ENCODE measurements at places on chromosomes 6 and 20.

DNA sequence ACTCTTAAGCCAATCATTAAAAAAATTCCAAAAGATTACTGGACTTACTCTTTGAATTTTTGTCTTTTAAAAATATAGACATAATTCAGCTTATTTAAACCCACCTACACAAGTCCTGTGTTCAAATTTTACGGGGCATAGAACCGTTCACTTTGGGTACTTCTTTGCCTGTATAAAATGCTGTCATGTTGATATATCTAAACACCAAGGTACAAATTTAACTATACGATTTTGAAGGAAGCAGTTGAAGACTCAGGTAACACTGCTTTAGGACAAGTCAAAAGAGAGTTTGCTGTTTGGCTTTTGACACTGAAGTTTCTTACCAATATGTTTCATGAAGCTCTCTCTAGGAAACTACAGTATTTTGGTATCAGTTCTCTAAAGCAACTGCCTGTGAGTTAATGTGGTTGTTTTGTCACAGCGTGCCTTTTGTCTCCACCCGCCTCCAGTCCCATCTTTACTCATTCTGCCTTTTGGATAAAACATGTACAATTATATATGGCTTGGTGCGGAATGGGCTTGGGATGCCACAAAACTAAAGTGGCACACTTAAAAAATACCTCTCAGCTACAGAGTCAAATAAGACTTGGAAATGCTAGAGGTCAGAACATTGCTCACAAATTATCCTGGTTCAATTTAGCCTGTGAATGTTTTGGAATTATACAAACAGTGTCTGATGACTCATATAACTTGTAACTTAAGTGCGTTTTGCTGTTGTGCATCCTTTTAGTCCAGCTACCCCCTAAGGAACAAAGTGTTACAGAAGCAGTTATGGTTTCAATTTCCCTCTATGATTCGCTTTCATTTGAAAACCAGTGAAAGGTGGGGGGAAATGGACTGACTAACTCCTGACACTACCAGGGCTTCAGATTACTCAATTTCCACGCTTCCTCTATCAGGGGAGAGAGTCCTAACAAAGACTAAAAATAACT, 38.7 kb downstream of the RGS17 start:
- no peak for DNase-seq

- no peak for DNase-seq
Measured at GRCh38 chr20:20227013-20227571, 140.8 kb upstream of the INSM1 start.

DNA sequence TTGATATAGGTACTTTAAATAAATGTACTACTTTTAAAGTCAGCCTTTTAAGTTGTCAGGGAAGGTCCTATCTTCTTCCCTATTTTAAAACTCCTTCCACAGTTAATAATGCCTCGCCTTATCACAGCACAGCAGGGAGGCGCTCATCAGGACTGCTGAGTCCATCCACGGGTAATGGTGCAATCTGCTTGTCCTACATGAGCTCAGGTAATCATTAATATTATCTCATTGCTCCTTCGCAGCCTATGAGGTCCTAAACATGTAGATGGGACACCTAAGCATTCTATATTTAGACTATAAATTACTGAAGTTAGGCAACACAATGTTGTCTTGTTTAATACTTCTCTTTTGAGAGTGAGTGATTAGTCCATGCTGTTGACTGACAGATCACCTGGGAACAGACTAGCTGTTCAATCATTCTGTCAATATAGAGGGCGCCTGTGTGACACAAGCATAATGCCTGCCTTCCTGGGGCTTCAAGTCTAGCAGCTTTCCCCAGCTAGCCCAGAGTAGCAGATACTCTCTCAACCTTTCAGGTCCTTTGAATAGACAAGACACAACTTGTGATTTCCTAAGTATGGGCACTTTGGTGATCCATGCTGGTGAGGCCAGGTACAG, 91.0 kb downstream of the FYN start:
- no peak for DNase-seq

- DNase-seq, result no peak
Measured at GRCh38 chr6:19153270-19153980, 683.7 kb upstream of the ID4 start.

DNA sequence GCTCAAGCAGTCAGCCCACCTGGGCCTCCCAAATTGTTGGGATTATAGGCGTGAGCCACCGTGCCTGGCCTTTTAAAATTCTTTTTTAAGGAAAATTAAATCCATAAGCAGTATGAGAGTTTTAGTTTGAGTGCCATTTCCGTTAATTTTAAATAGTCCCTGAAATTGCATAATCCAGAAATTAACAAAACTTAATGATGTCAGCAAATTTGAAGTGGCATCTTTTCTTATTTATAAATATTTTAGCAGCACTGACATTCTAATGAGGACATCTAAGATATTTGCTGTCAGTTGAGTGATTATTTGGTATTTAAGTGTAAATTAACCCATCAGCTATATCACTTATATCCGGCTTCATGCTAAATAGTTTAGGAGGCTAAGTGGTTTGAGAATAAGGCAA, 42.9 kb upstream of the FAM184A start:
- no peak for DNase-seq

DNA sequence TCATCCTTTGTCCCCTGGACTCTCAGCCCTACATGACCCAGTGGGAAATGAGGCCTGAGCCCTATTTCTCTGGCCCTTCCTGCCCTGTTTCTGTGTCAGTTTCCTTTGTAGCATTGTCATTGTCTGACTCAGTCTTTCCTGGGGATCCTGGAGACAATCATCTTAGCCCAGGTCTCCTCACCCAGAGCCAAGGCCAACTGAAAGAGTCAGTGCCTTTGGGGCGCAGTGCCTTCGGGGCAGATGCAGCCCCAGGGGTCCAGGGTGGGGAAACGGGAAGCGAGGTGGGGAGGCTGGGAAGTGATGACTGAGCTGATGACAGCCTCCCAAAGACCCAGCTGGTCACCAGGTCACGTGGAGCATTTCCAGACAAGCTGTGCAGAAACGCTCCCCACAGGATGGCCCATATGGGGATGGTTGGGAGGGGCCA, 93.3 kb upstream of the SULF2 start:
- DNase-seq, result no peak

DNA sequence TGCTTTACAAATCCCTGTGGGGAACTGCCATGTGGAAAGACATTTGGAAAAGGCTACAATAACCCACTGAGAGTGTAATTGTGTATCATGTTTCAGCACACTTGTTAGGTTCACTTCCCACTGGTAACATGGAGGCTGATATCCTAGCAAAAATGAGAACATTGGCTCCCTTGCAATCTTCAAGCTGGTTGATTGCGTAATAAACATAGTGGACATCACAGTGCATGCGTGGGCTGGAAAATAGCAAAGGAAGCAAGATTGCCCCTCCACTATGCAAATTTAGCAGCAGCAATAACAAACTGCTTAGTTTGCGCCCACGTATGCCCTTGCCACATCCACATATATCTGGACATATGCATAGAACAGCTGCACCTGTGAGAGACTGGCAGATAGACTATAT, 410.2 kb downstream of the MEI4 start:
- DNase-seq, result no peak

DNA sequence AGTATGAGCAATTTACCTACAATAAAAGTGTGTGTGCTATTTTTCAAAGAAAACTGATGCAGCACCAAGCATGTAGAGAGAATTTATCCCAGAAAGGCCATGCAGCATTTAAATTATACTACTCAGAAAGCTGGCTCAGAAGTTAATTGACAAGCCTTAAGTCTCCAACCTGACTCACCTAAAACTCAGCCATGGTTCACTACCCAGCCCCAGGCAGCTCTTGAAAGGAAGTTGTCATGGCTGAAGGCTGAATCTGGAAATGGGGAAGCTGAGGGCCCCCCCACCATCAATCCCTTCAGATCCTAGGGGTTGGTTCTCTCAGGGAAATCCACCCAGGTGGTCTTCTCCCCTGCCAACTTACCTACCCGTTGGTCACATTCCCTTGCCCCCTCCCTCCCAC, 19.7 kb downstream of the PPIL6 start:
- DNase-seq, result no peak

DNA sequence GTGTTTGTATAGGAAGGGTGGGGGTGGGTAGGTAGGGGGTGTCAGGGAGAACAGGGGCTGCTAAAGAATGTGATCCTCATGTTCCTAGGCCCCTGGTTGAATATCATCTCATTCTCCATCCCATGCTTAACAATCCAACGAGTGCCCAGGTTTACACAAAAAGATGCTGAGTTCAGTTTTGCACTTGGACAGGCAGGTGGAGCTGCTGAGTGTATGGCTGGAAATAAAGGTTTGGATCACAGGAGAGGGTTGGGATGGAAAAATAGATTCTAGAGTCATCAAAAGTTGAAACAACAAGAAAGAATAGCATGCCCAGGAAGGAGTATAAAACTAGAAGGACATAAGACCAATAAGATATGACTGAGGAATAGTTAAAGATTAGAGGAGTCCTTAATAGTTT, 14.2 kb downstream of the CHD6 start:
- DNase-seq, result no peak
